Activated T-cell treated with anti-CD3 and anti-CD28 coated beads, Interleukin-2, amount 50 U/mL, for 1 hour (primary cell): ENCODE measurements at places on chromosomes 12 and 14.

- no peak for DNase-seq
Observed at GRCh38 chr14:59313144-59313651, 124.7 kb downstream of the DAAM1 start.

DNA sequence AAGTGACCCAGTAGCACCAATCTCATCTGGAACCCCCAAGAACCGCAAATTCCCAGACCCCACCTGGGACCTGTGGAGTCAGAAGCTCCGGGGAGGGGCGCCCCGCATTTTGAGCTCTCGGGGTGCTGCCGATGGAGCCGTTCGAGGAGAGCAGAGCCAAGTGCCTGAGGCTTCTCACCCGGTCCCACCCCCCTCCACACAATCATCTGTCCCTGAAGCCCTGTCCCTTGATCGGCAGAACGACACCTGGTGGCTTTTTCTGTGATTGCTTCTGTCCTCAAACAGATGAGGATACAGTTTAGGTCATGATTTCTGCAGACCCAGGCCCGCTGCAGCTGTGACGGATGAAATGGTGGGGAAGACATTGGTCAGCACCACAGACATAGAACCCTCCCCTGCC, 74.7 kb downstream of the NOC4L start:
- DNase-seq = peak; percentile 40

DNA sequence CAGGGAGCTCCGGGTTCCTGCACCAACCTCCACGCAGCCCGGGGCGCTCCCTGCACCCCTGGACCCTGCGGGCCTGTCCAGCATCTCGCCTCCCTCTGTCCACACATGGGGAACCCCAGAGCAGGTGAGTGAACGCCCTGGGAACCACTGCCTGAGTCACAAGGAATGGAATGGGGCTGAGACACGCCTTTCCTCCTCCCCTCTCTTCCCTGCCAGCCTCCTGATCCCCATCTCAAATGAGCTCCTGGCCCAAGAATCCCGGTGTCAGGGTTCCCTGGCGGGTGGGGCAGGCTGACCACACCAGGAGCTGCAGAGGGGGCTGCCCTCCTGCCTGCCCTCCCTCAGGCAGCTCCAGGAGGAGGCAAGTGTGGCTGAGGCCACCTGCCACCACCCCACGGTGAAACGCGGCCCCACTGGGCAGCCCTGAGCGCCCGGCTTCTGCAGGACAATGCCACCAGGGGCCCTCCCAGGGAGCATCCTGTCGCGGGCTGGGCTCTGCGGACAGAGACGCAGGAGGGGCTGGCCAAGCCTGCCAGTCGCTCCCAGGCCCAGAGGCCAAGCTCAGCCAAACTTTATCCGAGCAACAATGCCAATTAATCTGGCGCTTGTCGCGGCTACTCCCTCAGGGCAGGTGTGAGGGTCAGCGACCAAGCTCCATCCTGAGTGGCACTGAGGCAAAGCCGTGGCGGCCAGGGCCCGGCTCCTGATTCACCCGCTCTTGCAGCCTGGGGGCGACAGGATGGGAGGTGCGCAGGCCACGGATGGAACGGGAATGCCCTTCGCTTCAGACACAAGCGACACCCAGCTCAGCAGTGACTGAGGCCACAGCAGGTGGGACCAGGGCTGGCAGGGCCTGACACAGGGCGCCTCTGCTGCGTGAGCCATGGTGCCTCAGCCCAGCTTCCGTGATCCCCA, 44.3 kb downstream of the GALNT9 start:
- no peak for DNase-seq

GRCh38 chr12:105948331-105948730, 190.4 kb downstream of the NUAK1 start:
- no peak for DNase-seq

DNA sequence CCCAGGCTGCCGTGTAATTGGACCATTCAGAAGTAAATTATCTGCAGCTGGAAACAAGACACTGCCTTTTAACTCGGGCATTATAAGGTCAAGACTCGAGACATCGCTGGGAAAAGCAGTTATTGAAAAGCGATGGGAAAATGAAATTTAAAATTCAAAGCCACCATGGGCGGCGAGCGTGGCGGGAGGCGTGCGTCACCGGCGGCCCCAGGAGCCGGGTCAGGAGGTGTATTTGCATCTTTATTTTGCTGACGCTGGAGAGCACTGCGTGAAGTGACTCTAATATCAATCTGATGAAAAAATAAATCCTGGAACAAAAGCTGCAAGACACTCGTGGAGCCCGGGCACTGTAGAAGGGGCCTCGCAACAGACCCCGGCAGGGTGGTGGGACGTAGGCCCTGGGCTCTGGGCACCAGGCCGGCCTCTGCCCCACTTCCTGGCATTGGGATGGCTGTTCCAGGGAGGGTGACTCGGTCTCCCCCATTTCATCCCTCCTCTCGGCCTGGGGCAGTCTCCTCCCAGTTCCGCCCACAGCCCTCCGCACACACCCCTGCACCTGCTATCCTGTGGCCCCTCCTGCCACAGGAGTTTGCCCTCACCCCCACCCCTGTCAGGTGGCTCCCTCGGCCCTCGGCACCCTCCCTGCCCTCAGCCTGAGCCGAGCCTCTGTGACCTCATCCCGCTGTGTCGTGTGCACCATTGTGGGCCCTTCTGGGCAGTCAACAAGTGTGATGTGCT, 196.2 kb downstream of the KIF26A start:
- DNase-seq = no peak

- no peak for DNase-seq
Observed at GRCh38 chr12:129704232-129704830, 199.5 kb downstream of the TMEM132D start.

- DNase-seq = no peak
Observed at GRCh38 chr14:76612654-76613053, 148.6 kb upstream of the VASH1 start.

GRCh38 chr14:87268997-87269396, 724.0 kb downstream of the GALC start:
- DNase-seq = no peak

DNA sequence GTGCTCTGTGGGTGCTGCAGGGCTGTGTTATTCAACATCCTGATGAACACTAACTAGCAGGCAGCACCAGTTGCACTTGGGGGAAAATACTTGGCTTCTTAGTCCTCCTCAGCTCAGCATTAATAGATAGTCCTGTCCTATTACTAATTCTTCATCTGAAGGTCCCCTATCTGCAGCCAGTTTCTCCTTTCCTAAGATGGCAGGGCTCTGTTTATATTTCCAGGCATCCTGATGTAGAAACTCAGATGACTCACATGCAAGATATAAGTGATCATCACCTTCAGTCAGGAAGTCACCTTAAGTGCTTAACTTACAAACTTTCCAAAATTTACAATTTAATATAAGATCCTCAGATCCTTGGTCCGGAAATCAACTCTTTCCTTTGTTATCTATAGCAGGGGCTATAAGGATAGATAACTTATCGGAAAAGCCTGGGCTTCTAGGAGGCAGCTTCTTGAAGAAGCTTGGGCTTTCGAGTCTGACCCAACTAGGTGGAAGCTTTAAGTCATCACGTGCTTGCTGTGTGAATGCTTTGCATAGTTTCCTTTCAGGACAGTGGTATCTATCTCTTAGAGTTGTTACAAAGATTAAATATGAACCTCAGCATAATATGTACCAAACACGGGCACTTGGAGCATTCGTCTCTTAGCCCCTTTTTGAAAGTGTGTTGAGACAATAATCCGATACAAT, 181.0 kb upstream of the GRIP1 start:
- DNase-seq = no peak

GRCh38 chr12:4701395-4702190, 18.6 kb upstream of the GALNT8 start:
- no peak for DNase-seq

GRCh38 chr14:89179891-89180404, 237.1 kb downstream of the FOXN3 start:
- no peak for DNase-seq

GRCh38 chr12:61397668-61398067, 862.5 kb upstream of the USP15 start:
- no peak for DNase-seq

DNA sequence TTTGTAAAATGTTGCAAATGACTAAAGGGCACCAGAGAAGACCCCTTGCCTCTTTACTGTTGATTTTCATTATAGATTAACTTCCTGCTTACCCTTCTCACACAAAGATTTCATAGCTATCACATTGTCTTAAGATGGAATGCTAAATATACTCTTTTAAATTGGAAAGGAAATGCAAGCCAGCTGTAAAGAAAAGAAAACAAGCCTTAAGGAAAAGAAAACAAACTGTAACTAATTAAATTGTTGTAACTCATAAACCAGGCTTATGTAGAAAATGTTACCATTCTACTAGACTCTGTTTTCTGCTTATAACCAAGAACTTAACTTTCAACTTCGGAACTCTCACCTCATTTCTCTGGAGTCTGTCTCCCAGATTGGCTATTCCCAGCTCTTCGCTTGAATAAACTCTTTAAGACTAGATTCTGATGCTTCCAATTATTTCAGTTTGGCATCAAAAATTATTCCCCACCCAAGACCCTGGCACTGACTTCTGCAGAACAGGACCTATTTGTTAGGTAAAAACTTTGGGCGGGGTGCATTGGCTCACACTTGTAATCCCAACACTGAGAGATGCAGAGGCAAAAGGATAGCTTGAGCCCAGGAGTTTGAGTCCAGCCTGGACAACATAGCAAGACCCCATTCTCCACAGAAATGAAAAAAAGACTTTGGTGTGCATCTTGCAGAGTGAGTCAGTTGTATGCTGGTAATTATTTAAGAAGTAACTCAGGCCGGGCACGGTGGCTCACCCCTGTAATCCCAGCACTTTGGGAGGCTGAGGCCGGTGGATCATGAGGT, 36.6 kb upstream of the CIT start:
- no peak for DNase-seq

- DNase-seq = no peak
Observed at GRCh38 chr14:99887407-99887806, 94.2 kb downstream of the EML1 start.

DNA sequence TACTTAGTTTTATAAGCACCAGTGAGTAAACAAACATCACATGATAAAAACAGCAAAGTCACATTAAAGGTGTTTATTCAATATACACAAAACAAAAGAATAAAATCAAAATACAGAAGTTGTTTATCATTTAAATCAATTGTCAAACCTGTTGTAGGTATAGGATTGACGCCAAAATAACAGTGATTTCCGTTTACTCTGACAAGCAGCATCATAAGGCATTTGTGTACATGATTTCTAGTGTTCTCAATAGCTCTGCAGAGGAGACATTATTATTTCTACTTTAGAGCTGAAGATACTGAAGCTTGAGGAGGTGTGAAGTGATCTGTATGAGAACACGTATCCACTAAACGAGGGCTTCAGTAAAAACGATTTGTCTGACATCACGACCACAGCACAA, 171.9 kb downstream of the CCDC59 start:
- DNase-seq = no peak

DNA sequence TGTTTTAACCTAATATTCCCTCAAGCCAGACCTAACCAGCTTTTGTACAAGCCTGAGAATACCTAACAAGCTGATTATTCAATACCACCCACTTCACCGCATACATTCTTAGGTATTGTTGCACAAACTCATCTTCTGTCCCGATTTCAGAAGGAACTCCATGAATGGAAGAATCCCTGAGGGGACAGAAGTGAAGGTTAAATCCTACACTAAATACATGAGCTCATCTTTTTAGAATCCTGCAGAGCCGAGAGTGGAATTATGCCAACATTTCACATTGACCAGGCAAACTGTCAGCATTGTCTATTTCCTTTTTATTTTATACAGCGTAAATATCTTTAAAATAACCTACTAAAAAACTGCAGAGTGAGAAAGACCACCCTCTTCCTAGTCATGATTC, 140.7 kb upstream of the PRICKLE1 start:
- DNase-seq = no peak

- no peak for DNase-seq
Observed at GRCh38 chr14:30385925-30386324, 173.0 kb upstream of the G2E3 start.

- no peak for DNase-seq
Observed at GRCh38 chr14:29900609-29901350, 26.9 kb downstream of the PRKD1 start.

DNA sequence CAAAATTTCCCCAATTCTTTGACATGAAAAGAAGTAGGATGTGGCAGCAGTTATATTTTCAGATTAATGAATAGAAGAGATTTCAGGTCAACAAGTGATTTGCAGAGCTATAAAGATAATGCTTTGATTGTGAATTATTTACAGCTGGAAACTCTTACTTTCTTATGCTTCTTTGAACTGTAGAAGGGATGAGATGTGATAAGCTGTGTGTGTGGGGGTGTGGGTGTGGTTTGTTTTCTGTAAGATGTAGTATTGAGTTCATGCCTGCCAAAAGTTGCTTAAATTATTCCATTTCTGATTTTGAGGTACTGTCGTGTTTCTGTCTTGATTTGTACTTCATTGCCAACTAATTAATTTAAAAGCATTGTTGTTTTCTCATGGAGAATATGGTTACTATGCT, 22.7 kb downstream of the AEBP2 start:
- DNase-seq = no peak

GRCh38 chr14:75724414-75725204, 63.6 kb downstream of the TTLL5 start:
- DNase-seq = no peak

GRCh38 chr12:38586789-38587188, 270.2 kb downstream of the ALG10B start:
- no peak for DNase-seq

GRCh38 chr14:102899516-102899900, 23.0 kb upstream of the AMN start:
- no peak for DNase-seq

DNA sequence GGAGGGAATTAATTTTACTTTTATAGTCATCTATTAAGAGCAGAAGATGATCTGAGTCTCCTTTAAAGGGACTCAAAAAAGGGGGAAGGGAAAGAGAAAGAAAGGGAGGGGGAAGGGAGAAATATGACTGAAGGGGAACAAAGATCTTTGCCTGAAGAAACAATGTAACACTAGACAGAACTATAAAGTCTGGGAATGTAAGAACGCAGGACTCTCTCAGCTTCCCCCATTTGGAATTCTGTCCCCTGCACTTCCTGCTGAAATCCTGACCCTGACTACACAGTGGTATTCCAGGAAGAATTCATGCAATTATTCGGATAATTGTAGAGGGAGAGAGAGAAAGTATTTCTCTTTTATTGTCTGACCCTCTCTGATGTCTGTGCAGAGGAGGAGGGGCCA, 8.6 kb upstream of the HOXC11 start:
- DNase-seq = no peak

DNA sequence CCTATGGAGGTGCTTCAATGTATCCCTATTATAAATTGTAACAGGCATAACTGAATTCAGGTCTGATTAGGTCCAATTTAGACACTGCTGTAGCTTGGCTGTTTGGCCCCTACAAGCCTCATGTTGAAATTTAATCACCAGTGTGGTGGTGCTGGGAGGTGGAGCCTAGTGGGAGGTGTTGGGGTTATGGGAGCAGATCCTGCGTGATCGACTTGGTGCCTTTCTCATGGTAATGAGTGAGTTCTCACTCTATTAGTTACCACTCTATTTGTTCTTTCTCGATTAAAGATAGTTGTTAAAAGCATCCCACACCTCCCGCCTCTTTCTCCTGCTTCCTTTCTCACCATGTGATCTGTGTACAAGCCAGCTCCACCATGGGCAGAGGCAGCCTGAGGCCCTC, 122.1 kb downstream of the FOXA1 start:
- no peak for DNase-seq

GRCh38 chr12:112810235-112810917, 18.8 kb downstream of the RPH3A start:
- DNase-seq = no peak

- no peak for DNase-seq
Observed at GRCh38 chr14:23486036-23486435, 16.5 kb downstream of the NGDN start.

- no peak for DNase-seq
Observed at GRCh38 chr12:122028905-122029560, 7.3 kb downstream of the BCL7A start.
